ENCODE measurements at places on chromosomes 5 and 9. TPM values are rescaled to one million over a fixed set of nuclear protein-coding genes. Genes with fewer than 3 reads are reported as not detected.

Gene FBXL7
- total RNA-seq, result 1.6 TPM

Gene C5orf58
- total RNA-seq, result not detected

Gene ZNF366
- not detected for total RNA-seq

Gene MROH2B
- total RNA-seq, result not detected

Gene HBEGF
- total RNA-seq, result 10.4 TPM

Gene IFNA13
- not detected for total RNA-seq

Gene PCDHA6
- total RNA-seq, result not detected

Gene BARHL1
- total RNA-seq, result not detected

Gene SLC34A3
- total RNA-seq, result 0.07 TPM

Gene GMCL2
- total RNA-seq, result not detected

Gene INSYN2B
- 0.64 TPM for total RNA-seq

Gene SLC46A2
- not detected for total RNA-seq

Gene FOXI1
- total RNA-seq, result not detected

Gene ELAVL2
- total RNA-seq, result not detected

Gene PAEP
- total RNA-seq, result 0.20 TPM

Gene TRIM36
- 2.4 TPM for total RNA-seq

Gene LHFPL2
- 51.4 TPM for total RNA-seq

Gene PAX5
- not detected for total RNA-seq

Gene TMEM161B
- total RNA-seq, result 7.8 TPM

Gene TOPORS
- total RNA-seq, result 16.2 TPM

Gene KCNMB1
- not detected for total RNA-seq

Gene FRMD3
- total RNA-seq, result 1.5 TPM

Gene VAV2
- 48.7 TPM for total RNA-seq

Gene TLX3
- total RNA-seq, result not detected

Gene PLCXD3
- 0.48 TPM for total RNA-seq

Gene SLC1A1
- total RNA-seq, result 1.8 TPM

Gene NEUROG1
- not detected for total RNA-seq

Gene TAF11L10
- total RNA-seq, result not detected

Gene MEIKIN
- not detected for total RNA-seq

Gene PCA3
- total RNA-seq, result not detected

Gene CD180
- not detected for total RNA-seq

Gene PCDHA9
- not detected for total RNA-seq

Gene TTC33
- 12.2 TPM for total RNA-seq

Gene DAB2
- 15.6 TPM for total RNA-seq

Gene SHISAL2B
- total RNA-seq, result not detected

Gene PDE8B
- total RNA-seq, result 1.3 TPM

Gene SPINK1
- total RNA-seq, result 0.37 TPM

Gene GABRA6
- total RNA-seq, result not detected

Gene DND1
- total RNA-seq, result 1.4 TPM

Gene FOXD4L4
- not detected for total RNA-seq

Gene LMNB1
- 58.3 TPM for total RNA-seq

Gene DRD1
- 0.77 TPM for total RNA-seq

Gene FCN1
- not detected for total RNA-seq

Gene DOCK2
- total RNA-seq, result 3.5 TPM

Data from A549 treated with DMSO at 1 μM for 4 hours (cell line).